CD4-positive, CD25-positive, alpha-beta regulatory T cell (primary cell): ENCODE measurements at places on chromosomes 4 and X. TPM values are rescaled to one million over a fixed set of nuclear protein-coding genes. Genes with fewer than 3 reads are reported as not detected.

Gene JAKMIP1
- total RNA-seq: 39.7 TPM

Gene CLIC2
- 1.2 TPM for total RNA-seq

GRCh38 chr4:113618205-113618604 is 143.3 kb downstream of the CAMK2D start:
- no peak for DNase-seq
- H3K27me3 ChIP-seq: no peaks in the 10 kb centered on the region
- H3K4me1 ChIP-seq: peaks cover 8% of the 10 kb centered on the region
- peaks cover 7% of the 10 kb centered on the region for H3K36me3 ChIP-seq
- H3K4me3 ChIP-seq: no peak overlapping the region
- H3K27ac ChIP-seq: no peak overlapping the region

- H3K4me3 ChIP-seq: no peak overlapping the region
- DNase-seq: peak; percentile 27
- H3K4me1 ChIP-seq: no peaks in the 10 kb centered on the region
- no peak overlapping the region for H3K27ac ChIP-seq
- H3K27me3 ChIP-seq: no peaks in the 10 kb centered on the region
These were observed 196.4 kb upstream of the RADX start for GRCh38 chrX:106415276-106415895.
